ENCODE measurements at places on chromosomes 7 and 10. TPM values are rescaled to one million over a fixed set of nuclear protein-coding genes. Genes with fewer than 3 reads are reported as not detected.

- no peak for DNase-seq
These were observed 37.8 kb downstream of the CLRN3 start for GRCh38 chr10:127854769-127855590.

DNA sequence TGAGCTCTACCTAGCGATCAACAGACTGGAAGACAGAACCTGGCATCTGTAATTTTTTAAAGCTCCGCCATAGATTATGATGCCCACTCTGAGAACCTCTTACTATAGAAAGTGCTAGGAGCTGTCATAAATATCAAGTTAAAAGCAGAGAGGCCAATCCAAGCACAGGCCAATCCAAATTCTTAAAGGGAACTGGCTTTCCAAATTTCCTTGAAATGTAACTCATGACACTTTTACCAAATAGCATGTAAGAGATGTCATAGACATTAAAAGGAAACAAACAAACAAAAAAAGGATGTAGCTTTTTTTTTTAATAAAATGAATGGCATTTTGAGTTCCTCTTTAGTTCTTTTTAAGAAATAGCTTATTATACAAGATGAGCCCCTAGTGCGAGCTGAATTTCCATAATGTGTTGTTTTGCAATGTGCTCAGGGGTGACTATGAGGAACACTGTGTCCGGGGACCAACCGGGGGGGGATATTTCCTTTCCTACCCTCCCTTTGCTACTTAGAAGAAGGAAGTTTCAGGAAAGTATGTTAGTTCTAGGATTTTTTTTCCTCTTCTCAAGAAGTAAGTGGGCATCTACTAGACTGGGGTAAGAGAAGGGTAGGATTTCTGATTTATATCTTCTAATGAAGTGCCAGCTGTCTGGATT is 23.7 kb upstream of the MRC1 start:
- no peak for DNase-seq

DNA sequence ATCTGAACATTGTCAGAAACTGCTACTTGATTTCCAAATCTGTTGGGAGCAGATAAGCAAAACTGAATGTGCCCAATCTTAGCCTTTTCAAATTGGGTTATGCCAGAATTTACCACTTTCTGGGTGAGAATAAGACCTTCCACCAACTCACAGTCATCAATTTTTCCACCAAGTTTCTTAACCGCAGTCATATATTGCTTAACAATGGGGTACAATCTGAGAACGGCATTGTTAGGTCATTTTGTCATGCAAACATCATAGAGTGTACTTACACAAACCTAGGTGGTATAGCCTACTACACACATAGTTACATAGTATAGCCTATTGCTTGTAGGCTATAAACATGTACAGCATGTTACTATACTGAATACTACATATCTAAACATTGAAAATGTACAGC is 16.0 kb downstream of the MRPS33 start:
- DNase-seq = no peak

- DNase-seq = peak; percentile 80
These were observed 34.9 kb upstream of the STEAP1 start for GRCh38 chr7:90119178-90119971.

GRCh38 chr10:62653254-62653653 is 151.3 kb upstream of the ADO start:
- no peak for DNase-seq

DNA sequence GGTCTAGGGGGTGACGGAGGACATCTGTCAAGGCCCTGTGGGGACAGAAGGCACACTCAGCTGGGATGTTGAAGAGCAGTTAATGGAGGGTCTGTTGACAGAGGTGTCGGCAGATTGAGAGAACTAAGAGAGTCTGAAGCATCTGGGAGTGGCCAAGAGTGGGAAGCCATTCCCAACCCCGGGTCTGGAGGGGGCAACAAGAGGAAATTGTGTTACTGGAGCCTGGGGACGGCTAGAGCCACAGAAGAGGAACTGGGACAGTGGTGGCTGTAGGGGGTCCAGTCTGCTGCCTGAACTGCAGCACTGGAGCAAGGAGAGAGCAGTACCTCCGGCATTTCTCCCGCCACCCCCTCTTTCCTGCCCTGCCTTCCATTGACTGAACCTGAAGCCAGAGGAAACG is 136.6 kb downstream of the CHN2 start:
- DNase-seq = no peak

DNA sequence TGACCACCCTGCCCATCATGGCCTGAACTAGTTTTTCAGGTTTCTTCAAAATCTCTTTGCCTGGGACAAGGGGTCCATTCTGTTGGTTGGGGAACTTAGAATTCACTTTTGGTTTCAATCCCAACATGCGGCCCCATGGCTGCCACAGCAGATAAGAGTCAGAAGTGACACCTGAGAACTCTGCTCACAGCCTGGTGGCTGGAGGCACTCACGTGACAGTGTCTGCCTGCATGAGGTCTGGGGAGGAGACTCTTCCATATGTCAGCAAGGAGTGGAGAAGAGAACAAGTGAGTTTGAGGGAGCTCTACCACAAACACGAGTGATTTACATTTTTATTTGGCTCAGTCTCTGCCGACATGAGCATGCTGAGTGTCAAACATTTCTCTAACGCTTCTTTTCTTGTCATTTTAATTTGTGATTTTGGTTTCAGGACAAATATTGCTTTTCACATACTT is 370.4 kb downstream of the TNS3 start:
- DNase-seq = no peak

- no peak for DNase-seq
These were observed 28.5 kb upstream of the CRYGN start for GRCh38 chr7:151468217-151469018.

- DNase-seq = peak; percentile 67
These were observed 264.2 kb downstream of the MAD1L1 start for GRCh38 chr7:1968397-1969111.

DNA sequence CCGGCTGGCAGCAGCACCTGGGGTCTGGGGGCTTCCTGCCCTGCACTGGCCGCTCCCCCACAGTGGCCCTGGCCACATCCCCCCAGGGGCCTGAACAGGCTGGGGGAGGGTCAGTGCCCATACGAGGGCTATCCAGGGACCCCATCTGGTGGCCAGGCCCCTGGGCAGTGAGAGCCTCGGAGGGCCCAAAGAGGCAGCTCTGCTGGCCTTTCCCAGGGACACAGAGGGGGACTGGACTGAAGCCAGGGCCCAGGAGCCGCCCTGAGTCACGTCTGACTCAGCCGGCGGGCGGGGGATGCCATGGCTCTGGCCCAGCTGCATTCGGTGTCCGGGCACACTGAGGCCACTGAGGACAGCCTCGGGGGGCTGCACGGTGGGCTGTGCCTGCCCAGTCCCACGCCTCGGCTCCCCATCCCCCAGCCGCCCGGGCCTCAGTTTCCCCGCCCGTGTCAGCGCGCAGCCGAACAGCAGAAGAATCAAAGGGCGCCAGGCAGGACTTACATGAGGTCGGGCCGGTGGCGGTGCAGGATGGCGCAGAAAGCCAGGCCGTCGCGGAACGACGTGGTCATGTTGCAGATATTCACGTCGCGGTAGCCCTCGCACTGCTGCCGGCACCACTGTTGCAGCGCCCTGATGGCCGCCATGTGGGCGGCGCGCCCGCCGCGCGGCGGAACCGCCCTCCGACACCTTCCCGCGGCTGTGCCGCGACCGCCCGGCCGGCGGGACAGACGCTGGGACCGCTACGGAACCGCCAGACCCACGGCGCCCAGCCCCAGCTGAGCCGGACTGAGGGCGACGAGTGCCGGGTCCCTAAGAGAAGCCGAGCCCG is at the start of gene MICALL2:
MICALL2 (minus strand) TSS at position 788 of the 829 bp plus-strand sequence; CDS start at position 644, 144 bp downstream.
- DNase-seq = peak; percentile 89

DNA sequence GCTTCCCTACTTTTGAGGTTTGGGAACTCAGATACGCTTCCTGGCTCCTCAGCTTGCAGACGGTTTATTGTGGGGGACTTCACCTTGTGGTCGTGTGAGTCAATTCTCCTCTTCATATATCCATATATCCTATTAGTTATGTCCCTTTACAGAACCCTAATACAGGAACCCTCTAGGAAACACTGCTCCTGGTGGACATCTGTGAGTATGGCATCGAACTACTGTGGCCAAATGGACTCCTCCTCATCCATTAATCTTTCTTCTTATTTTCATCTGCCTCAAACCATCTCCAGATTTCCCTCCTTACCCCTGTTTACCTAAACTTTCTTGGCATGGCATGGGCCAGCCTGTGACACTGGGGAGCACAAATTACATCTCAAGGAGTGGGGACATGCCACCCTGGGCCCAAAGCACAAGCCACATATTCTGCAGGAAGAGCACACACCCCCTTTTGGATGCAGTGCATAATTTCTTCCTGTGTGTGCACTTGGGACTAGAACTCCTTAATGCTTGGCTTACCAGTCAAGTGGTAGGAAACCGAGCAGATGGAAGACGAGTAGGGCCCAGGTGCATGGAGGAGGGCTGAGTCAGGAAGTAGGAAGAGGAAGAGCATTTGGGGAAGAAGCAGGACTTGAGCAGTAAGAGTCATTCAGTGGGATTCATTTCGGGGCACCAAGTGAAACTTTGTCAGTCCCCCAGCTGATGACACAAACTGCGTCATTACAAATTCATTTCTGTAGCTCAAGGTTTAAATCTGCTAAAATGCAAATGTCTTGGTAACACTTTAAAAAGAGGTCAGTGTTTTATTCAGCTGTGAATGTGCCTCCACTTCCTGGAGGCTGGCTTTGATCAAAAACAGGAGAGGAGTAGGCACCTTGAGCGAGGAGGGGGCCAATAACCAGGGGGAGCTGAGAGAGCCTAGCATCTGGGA is 80.8 kb upstream of the PLXNA4 start:
- no peak for DNase-seq

DNA sequence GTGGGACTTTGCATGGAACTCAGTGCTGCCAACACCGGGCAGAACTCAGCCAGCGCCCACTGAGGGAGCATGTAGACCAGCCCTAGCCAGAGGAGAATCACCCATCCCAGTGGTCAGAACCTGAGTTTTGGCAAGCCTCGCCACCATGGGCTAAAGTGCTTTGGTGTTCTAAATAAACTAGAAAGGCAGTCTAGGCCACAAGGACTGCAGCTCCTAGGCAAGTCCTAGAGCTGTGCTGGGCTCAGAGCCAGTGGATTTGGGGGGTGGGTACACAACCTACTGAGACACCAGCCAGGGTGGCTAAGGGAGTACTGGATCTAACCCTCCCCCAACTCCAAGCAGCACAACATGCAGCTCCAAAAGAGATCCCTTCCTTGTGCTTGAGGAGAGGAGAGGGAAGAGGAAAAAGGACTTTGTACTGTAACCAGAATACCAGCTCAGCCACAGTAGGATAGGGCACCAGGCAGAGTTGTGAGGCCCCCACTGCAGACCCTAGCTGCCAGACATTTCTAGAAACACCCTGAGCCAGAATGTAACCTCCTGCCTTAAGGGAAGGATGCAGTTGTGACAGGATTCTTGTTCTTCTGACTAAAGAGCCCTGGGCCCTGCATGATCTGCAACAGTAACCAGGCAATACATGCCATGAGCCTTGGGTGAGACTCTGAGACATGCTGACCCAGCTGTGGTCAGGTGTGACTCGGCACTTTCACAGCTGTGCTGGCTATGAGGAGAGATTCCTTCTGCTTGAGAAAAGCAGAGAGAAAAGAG is 24.4 kb downstream of the GSDME start:
- no peak for DNase-seq

DNA sequence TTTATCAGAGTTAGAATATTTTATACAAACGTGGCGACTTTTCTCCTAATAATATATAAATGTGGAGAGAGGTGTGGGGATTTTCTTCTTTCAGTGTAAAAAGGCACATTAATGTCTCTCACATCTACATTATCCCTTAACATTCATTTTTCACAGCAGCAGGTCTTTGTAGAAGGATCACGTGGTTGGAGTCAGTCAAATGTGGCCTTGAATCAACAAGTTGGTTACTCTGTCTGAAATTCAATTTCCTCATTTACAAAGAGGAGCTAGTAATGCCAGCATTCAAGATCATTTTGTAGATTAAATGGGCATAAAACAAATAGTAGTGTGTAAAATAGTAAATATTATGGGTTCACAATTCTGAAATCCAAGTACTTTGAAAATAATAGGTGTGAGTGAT is 183.1 kb upstream of the SEMA3E start:
- DNase-seq = no peak

DNA sequence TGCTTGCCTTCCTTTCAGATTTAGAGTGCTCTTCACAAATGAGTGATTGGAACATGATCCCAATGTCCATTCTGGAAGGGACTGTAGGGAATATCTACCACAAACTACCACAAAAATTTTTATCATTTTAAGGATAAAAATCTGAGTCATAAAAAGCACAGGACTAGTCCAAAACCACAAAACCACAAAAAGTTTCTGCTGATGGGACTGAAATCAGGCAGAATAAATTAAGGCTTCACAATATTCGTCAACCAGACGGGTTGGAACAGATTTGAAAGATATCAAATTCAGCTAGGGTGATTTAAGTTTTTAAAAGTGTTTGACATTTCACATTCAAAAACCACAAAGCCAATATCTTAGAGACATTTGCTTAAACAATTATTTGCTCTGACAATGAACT is 100.1 kb upstream of the PTN start:
- no peak for DNase-seq

- DNase-seq = no peak
These were observed 23.2 kb upstream of the C1GALT1 start for GRCh38 chr7:7159063-7159658.

- DNase-seq = peak; percentile 80
These were observed 37.6 kb upstream of the SVOPL start for GRCh38 chr7:138738551-138739335.

- no peak for DNase-seq
These were observed 64.2 kb downstream of the CUL2 start for GRCh38 chr10:35025916-35026315.

DNA sequence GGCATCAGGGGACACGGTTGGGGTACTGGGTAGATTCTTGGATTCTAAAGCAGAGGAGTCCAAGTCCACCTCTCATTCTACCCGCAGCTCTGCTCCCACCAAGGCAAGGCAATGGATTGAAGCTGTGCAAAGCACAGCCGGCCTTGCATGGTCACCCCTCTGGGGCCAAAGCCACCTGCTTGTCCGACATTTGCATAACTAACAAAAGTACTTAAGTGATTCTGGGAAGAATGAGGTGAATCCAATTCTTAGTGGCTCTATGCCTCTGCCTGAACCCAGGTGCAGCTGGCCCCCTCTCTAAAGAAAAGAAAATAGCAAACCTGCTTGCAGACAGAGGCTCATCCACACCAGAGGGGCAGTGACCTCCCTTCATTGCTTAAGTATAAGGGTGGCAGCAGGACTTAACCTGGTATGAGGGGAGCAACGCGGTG is 10.7 kb upstream of the COBL start:
- no peak for DNase-seq

Gene FGF8
- total RNA-seq = not detected

Gene MACC1
- total RNA-seq = 0.16 TPM

Gene PIK3AP1
- total RNA-seq = 7.6 TPM

Gene PDE1C
- 198 TPM for total RNA-seq

Gene FOXP2
- 2.4 TPM for total RNA-seq

Gene NHLRC2
- total RNA-seq = 60.6 TPM

Gene ZNF467
- 7.0 TPM for total RNA-seq

Gene HOXA11
- not detected for total RNA-seq

Gene MYPN
- 112 TPM for total RNA-seq

Gene GRM3
- not detected for total RNA-seq
